ENCODE measurements at places on chromosomes 16 and 17. TPM values are rescaled to one million over a fixed set of nuclear protein-coding genes. Genes with fewer than 3 reads are reported as not detected.
A peak's percentile ranks its signal among the peaks of the same experiment; 100 is the strongest.

Gene MILR1
- total RNA-seq: 4.3 TPM

Gene SLC5A11
- not detected for total RNA-seq

GRCh38 chr16:86229866-86230656 lies 280.3 kb upstream of the FOXF1 start:
- no peak for DNase-seq

- DNase-seq: peak; percentile 81
These were observed 5.6 kb downstream of the ZNF598 start for GRCh38 chr16:2003827-2004641.

DNA sequence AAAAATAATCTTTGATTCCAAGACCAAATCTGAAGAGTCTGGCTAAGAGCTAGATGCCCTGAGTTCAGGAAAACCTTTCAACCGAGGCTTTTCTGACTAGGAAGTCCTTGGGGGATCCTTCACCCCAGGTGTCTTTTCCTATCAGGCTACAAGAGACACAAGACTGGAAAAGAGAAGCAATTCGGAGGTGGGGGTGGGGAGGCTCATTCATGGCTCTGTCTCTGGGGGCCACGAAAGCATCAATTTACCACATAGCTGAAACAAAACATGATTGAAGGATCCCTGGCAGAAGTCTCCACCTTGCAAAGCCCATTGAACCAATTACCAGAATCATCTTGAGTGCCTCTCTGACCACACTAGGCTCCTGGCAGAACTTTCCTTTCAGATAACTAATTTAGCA lies 239.8 kb upstream of the SALL1 start:
- no peak for DNase-seq

GRCh38 chr17:75047398-75048098 lies 523 bp downstream of the KCTD2 start:
- no peak for DNase-seq

DNA sequence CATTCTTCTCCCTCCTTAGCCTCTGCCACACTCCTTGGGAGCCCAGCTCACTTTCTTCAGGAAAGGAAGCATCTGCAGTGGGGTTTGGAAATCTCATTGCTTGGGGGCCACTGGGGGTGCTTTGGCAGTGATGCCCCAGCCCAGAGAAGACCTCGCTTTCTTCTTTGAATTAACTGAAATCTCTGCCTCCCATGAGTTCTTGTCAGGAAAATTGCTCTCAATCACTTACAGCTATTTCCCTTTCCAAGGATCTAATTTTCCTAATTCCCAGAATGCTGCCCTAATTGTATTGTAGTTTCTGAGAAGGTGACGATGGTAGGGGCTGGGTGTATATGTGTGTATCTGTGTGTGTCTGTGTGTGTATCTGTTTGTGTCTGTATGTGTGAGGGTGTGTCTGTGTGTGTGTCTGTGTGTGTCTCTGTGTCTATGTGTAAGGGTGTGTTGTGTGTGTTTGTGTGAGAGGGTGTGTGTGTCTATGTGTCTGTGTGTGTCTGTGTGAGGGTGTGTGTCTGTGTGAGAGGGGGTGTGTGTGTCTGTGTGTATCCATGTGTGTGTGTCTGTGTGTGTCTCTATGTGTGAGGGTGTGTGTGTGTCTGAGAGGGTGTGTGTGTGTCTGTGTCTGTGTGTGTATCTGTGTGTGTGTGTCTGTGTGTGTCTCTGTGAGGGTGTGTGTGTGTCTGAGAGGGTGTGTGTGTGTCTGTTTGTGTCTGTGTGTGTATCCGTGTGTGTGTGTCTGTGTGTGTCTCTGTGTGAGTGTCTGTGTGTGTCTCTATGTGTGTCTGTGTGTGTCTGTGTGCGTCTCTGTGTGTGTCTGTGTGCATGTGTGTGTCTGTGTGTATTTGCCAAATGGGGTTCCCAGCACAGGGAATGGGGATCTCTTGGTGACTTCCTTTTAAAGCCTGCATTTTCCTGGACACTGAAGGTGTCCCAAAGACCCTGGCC lies 83.5 kb upstream of the DNAJA2 start:
- DNase-seq: no peak

- DNase-seq: no peak
These were observed 789 bp upstream of the PIPOX start for GRCh38 chr17:29042026-29042678.

Gene MRPS23
- total RNA-seq: 29.0 TPM

DNA sequence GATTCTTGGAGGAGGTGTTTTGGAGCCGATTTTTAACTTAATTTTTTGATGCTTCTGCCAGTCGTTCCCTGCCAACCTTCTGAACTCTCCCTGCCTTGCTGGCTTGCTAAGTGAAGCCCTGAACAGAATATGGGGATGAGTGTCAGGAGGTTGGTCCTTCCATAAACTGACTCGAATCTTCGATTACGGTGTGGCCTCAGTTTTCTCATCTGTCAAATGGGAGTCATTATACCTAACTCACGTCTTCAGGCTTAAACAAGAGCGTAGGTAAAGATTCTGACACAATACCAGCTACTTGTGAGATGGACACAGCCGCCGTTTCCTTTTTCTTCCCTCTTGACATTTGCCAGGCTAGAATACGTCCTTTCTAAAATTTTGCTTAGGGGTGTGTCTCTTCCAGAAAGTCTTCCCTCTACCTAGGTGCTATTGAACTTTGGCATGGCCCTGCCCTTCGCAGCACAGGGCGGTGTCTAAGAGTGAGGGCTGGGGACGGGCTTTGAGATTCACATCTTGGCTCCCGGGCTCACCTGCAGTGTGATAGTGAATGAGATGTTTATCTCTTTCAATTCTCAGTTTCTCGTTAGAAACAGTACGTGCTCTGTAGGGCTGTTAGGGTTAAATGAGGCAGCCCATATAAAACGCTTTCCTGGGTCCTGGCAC lies 190.6 kb upstream of the SDK2 start:
- no peak for DNase-seq

GRCh38 chr17:42107597-42108576 lies 4.6 kb downstream of the DHX58 start:
- DNase-seq: peak; percentile 47

GRCh38 chr17:28466521-28467048 lies 6.9 kb upstream of the SLC13A2 start:
- DNase-seq: no peak

DNA sequence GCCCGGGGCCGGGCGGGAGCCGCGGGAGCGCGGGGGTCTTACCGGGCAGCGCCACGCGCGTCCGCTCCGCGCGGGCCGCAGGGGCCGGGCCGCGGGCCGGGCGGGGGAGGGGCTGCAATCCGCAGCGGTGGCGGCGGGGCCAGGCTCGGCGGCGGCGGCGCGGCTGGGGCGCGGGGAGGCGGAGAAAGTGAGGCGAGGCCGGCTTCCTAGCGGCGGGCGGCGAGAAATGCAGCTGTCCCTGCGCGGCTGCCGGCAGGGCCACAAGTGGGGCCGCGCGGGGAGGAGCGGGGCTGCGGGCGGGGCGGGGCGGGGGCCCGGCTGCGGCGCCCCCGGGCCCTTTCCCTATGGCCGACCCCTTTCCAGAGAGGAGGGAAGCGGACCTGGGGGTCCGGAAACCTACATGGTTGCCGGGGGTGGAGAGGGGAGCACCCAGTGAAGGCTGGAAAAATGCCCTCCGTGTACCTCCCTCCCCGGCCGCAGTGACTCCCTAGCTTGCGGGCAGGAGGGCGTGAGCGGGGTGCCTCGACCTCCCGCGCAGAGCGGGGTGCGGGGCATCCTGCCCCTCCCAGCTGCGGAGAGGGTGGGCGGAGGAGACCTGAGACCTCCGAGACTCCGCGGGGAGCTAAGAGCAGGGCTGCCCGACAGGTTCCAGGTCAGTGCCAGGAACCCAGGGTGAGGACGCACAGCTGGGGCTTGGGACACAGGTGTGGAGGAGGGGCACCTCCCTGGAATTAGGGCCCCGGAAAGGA lies at the start of gene CUEDC1:
Gene CUEDC1, minus strand, starts transcription at position 230 of the 749 bp plus-strand sequence. CDS start 69,848 bp downstream, outside the sequence.
- DNase-seq: peak; percentile 67

Gene WDR81
- total RNA-seq: 72.9 TPM

DNA sequence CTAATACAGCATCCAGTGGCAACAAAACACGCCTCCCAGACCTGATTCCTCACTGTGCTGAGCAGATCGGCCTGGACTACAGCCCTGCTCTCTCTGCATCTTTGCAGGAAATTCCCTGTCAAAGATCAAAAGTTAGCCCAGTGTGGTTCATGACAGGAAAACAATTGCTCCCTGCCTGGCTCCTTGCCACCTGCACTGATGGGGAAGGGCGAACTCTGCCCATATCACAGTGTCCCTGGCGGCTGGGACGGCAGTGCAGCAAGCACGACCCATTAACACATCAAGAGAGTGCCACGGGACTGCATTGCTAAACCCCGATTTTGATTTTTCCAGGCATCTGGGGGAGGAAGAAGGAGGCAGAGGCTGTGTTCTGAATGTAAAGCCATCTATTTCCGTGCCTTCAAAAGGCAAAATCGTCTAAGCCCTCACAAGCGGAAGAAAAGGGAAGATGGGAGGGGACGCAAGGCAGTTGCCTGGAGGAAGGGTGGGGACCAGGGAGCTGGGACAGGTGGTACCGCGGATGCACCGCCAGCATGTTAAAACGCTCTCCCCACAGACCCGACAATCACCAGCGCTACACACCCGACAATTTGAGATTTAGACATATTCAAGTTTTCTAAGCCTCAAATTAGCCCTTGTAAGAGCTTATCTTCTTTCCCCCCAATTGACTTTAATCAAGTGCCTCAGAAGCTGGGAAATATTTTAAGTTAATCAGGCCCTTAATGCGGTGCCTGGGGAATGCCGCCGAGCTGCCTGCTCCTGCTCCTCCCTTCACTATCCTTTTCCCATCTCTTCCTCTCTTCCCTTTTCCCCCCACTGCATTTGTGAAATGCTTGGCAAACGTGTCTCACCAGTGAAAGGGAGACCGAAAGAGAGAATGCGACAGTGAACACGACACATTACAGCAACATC lies 238.8 kb upstream of the CDH5 start:
- DNase-seq: no peak

Measured in prostate gland (tissue), 2 donors.